ENCODE measurements at places on chromosomes 2 and 18.

- no peak for DNase-seq
Observed at GRCh38 chr2:19442731-19443130, 84.3 kb upstream of the OSR1 start.

DNA sequence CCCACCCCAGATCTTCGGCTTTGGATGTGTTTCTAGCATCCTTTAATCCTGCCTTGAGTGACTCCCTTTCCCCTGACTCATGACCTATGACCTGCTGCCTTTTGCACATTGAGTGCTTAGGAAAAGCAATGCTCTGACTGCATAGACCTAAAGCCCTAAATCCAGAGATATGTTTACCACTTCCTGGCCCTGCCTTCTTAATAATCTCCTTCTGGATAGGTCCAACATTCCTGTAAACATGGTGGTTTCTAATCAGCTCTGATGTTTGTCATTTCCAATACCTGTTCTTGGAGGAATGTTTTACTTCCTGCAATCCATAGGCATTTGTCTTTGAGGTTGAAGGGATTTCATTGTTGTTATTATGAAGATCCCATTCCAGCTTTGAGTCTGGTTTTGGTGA, 2.3 kb downstream of the SLC3A1 start:
- no peak for DNase-seq

GRCh38 chr2:46277431-46278190, 19.6 kb upstream of the EPAS1 start:
- DNase-seq: no peak

DNA sequence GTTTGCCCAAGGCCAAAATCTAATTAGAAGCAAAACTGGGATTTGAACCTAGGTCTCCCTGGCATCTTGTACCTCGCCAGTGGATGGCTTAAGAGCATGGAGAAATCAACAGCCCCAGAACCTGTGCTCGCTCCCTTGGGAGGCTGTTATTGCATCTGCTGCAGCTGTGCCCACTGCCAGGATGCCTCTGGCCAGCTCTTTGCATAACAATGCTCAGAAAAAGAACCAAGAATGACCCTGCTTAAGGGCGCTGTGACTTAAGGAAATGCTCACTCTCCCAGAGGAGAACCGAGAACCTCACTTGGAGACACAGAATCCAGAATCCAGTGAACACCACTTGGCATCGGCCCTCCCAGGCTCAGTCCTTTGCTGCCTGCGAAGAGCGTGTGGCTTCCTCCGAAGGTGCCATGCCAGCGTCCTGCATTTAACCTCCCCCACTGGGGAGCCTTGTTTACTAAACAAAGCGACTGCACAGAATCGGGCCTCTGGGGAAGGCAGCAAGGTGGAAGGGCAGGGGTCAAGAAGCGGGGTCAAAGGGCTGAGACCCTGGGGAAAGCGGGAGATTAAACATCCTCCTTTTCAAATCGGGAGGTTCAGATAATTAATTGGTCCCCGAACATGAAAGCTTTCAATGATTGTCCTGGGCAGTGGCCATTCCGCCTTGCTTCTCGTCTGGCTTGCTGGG, 71.0 kb upstream of the BOD1L2 start:
- DNase-seq: no peak

GRCh38 chr2:18119883-18120282, 241.4 kb downstream of the KCNS3 start:
- DNase-seq: no peak

DNA sequence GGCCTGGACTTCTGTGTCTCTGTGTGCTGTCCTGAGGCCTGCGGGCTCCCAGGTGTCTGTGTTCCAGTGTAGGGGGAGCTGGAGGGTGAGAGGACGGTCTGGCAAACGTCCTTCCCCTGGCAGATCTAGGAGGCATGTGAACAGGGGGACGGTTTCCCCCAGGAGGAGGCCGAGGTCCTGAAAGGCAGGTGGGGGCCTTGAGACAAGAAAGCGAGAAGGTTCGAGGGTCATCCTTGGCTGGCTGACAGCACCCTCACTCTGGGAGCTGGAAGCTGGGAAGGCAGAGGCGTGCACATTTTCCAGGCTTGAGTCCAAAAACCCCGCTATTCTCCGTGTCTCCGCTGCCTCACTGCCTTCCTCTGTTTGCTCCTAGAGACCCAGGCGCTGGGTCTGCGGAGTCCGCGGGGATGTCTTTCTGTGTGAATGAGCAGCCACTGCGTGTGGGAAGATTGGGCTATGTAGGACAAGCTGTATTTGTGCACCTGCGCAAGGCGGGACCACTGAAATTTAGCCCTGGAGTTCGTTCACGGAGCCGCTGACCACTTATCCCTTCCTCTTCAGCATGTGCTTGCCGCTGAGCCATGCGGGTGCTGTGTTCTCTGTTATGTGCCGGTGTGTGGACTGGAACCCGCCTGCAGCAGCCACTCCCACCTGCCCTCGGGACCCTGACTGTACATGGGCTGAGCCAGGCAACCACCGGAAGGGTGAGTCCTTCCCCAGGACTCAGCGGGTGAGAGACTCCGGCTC, 43.7 kb downstream of the TWIST2 start:
- no peak for DNase-seq

- DNase-seq: no peak
Observed at GRCh38 chr18:10715791-10716190, 190.0 kb downstream of the NAPG start.

DNA sequence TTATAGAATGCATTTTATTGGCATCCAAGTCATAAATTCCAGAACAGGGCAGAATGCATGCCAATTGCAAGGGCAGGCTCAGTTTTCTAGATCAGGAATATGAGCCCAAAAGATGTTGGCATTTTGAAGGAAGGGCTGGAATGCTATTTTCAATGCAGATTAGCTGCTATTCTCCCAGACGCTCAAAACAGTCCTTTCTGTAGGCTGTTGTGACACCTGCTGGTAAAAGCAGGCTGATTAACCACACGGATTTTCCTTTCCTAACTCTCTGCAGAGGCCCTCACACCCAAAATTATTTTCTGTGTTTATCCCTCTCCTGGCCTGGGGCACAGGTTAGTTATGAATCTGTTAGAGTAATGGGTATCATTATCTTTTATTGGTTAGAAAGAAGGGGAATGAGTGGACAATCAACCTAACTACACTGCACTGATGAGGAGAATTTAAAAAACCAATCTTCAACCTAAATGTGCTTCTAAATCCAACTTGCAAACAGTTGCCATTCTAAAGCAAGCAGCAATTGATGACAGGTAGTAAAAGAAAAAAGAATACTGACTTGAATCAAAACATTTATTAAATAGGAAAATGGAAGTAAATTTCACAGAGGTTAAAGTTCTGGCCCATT, 94.0 kb downstream of the PLA2R1 start:
- no peak for DNase-seq

- DNase-seq: peak; percentile 58
Observed at GRCh38 chr2:173354582-173355131, at the start of gene CDCA7. Gene CDCA7 (plus strand): TSS chr2:173354872. CDS start chr2:173354964, 92 bp downstream.

DNA sequence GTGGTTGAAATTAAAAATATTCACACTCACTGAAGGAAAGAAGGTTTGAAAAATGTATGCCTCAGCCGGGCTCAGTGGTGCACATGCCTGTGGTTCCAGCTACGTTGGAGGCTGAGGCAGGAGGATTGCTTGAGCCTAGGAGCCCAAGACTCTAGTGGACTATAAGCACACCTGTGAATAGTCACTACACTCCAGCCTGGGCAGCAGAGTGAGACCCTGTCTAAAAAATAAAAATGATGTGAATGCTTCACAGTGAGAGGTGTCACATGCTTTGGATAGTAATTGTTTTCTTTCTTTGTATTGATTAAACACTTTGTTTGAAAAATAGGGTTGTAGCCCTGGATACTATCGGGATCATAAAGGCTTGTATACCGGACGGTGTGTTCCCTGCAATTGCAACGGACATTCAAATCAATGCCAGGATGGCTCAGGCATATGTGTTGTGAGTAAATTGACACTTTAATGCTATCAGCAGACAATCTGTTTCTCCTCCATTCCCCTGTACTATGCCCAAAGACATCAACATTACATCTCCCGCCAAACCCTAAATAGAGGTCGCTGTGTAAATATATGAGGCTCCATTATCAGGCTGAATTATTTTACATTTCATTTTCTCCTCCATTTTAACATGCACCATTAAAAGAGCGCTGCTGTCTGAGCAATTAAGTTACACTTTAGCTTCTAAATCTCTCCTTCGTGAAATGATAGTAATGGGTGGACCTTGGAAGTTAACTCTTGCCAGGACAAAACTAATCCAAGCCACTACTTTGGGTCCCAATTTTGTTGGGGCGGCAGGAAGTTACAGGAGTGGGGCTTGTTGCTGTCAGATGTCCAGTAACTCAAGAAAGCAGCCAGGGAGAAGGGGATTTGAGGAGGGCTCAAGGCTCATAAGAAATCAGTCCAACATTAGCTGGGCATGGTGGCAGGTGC, 138.3 kb upstream of the TTC39C start:
- no peak for DNase-seq

DNA sequence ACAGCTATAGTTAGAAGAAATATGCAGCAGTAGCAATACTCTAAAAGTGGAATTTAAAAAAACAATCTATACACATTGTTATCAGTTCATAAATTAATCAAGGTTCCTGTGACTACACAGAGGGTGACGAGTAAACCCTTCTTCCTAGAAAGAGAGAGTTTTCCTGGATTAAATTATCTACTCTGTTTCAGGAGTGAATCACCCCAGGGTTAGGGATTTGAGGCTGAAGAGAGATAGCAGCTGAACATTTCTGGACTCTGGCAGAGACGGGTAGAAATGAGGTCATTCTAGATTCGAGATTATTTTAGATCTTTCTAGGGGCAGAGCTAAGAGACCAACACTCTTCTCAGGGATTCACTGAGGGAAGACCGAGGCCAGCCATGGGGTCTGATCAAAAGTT, 38.8 kb upstream of the PMAIP1 start:
- DNase-seq: no peak

- DNase-seq: no peak
Observed at GRCh38 chr2:221958224-221958623, 340.6 kb downstream of the PAX3 start.

DNA sequence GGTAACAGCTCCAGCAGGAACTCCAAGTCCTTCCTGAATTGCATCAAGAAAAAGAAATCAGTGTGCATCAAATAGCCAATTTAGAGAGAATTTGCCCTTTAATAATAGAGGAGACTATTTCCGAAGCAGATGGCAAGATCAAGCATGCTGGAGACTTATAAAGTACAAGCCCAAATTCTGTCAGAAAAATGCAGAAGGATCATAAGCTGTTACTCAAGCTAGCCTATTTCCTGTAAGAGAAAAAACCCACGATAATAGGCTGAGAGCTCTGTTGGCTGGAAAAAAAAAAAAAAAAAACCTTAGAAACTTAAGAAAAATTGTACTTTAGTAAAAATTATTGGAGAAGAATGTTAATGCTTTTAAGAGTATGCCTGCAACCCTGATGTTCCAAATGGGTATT, 24.4 kb upstream of the ITM2C start:
- DNase-seq: no peak

- DNase-seq: no peak
Observed at GRCh38 chr2:70779491-70779890, 11.0 kb downstream of the FIGLA start.

GRCh38 chr2:30475542-30475941, 28.5 kb downstream of the LCLAT1 start:
- no peak for DNase-seq

DNA sequence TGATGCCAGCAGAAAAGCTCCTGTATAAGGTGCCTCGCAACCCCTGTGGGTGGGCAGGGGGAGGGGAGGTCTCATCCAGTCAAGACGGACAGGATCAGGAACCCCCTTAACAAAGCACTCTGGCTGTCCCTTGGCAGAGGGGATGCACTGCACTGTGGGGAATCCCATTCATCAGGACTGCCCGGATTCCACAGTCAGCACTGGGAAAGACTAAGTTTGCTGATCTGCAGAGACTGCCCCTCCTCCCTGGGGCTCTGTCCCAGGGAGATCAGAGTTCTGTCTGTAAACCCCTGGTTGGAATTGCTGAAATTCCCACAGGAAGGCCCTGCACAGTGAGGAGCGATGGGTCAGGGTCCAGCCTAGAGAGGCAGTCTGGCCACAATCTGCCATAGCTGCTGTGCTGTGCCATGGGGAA, 149.5 kb upstream of the RBBP8 start:
- no peak for DNase-seq

All from natural killer cell (primary cell).